ENCODE measurements at places on chromosomes 13 and 19. TPM values are rescaled to one million over a fixed set of nuclear protein-coding genes. Genes with fewer than 3 reads are reported as not detected.

The TMEM221 gene
- total RNA-seq = 0.33 TPM

The ZNF583 gene
- 5.7 TPM for total RNA-seq

The SIAH3 gene
- not detected for total RNA-seq

The RXFP2 gene
- not detected for total RNA-seq

The MBD3L3 gene
- total RNA-seq = not detected

The DHDH gene
- total RNA-seq = not detected

The PRODH2 gene
- not detected for total RNA-seq

The ZNF554 gene
- total RNA-seq = 5.8 TPM

The SIGLEC9 gene
- not detected for total RNA-seq

The SYCN gene
- not detected for total RNA-seq
